Lower lobe of right lung (tissue), 2 donors: ENCODE measurements at places on chromosomes 16 and 17.

GRCh38 chr17:9468532-9468931, 107.1 kb downstream of the STX8 start:
- no peak for DNase-seq

DNA sequence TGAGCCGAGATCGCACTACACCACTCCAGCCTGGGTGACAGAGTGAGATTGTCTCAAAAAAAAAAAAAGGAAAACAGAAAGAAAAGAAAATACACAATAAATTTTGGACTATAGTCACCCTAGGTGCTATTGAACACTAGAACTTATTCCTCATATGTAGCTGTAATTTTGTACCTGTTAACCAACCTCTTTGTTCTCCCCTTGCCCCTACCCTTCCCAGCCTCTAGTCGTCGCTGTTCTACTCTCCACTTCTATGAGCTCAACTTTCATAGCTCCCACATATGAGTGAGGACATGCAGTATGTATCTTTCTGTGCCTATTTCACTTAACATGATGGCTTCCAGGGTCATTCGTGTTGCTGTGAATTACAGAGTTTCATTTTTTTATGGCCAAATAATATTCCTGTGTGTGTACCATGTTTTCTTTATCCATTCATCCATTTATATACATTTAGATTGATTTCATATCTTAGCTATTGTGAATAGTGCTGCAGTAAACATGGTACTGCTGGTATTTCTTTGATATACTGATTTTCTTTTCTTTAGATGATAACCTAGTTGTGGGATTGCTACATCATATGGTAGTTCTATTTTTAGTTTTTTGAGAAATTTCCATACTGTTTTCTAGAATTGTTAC, 28.3 kb downstream of the VPS35L start:
- DNase-seq = no peak

DNA sequence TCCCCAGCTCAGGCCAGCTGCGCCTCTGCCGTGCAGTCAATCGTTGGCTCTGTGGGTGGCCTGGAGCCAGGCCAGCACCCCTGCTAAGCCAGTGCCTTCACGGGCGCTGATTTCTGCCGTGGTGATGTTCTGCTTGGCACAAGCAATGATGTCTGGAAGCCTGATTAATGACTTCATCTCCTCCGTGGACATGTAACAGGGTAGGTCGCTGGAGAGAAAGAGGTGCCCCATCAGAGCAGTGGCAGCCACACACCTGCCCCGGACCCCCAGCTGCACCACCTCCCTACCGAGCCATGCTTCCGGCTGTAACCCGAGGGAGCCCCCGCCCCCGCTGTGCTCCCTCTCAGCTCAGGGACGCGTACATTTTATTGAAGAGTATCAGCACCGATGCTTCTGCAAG, 1.9 kb downstream of the ARL16 start:
- no peak for DNase-seq

DNA sequence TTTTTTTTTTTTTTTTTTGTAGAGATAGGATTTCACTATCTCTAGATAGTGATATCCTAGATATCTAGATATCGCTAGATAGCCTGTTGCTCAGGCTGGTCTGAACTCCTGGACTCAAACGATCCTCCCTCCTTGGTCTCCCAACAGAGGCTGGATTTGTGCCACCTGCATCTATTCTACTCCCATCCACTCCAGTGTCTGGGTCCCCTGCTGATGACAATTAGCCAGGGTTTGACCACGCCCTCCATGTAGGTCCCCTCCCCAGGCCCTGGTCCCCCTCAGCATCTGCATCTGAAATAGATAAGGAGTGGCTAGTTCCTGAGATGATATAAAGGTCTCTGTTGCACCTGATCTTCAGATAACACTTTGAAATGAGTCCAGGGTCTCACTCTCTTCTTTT, 2.2 kb downstream of the ZNF688 start:
- DNase-seq = no peak

DNA sequence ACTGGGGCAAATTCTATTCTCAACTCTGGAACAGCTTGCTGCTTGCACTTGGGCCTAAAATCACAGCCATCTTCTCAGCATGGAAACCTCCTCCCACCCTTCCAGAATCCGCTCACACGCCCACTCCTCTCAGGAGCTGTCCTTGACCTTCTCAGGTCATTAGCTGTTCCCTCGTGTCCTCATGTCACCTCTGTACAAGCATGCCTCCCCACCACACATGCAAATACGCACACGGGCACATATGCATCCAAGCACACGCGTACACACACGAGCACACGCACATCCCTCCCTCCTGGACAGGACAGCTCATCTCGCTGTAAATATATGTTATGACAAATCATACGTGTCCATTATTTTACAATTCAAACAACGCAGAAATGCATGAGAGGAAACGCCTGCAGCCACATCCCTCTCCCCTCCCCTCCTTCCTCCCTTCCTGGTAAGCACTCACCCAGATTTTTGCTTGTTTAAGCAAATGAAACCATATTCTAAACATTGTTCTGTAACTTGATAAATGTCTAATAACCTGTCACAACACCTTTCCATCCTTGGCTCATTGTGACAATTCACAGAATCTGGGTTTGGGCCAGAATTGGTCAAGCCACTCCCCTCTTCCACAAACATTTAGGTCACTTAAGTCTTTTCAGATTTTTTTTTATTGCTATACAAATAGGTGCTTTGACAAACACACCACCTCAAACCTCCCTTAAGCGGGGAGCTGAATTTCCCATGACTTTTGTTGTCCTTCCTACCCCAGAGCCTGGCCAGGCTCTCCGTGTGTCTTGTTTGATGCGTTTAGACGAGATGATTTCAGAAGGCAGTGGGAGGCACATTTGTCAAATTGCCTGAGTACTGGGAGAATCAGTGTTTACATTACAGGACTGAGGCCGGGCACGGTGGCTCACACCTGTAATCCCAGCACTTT, 41.7 kb downstream of the DNAH17 start:
- DNase-seq = no peak

DNA sequence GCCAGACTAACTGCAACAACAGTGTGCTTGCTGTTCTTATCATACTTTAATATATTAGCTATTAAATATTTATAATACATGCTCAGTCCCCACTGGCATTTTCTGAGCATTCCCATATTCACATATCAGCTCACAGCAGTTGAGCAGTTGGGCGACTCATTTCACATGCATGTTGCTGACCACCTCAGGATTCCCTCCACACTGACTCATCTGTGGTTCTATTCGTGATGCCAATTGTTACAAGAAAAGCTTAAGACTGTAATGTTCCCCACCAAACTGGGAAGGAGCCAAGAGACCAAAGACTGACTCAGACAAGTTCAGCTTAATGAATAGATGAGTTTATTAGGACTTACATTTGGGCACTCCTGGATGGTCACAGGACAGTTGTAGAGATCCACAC, 100.3 kb upstream of the KIF2B start:
- DNase-seq = no peak

- DNase-seq = no peak
These were observed 169.9 kb downstream of the SPECC1 start for GRCh38 chr17:20179041-20179440.
